Activated T-helper 9 cell treated with anti-CD3 and anti-CD28 coated beads, Interleukin-2, amount 50 U/mL, for 16 hours (primary cell): ENCODE measurements at places on chromosomes 3 and 15.

DNA sequence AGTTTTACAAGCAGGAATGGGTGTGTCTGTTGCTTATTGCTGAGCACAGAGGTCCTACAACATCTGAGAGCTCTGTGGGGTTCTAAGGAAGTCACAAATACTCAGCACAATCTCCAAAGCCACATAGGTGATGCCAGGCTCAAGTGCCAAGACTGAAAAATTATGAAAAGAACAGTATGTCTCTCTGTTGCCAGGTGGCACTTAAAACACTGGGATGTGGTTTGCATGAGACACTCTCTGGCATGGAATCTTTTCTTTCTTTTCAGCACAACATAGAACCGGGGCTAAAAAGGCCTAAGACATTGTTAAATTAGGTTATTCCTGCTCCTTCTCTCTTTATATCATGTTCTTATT is 127.3 kb upstream of the PRICKLE2 start:
- DNase-seq = no peak

- DNase-seq = peak; percentile 15
Observed at GRCh38 chr3:14428087-14429033, 26.0 kb downstream of the SLC6A6 start.

DNA sequence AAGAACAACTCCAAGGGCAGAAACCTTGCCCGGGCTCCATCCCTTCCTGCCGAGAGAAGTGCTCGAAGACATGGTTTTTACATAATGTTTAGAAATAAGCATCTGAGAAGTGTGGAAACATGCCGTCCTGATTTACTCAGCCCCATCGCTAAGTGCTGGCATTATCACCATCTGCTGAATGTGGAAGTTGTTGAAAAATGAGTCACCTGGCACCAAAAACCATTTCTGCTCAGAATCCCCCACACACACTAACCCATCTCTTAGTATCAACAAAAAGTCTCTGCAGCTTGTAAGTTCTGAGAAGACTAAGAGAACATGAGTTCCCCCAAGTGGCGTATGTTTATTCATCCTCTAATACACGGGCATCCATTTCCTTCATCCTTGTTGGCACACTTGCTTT is 51.0 kb upstream of the ARL8B start:
- DNase-seq = no peak

DNA sequence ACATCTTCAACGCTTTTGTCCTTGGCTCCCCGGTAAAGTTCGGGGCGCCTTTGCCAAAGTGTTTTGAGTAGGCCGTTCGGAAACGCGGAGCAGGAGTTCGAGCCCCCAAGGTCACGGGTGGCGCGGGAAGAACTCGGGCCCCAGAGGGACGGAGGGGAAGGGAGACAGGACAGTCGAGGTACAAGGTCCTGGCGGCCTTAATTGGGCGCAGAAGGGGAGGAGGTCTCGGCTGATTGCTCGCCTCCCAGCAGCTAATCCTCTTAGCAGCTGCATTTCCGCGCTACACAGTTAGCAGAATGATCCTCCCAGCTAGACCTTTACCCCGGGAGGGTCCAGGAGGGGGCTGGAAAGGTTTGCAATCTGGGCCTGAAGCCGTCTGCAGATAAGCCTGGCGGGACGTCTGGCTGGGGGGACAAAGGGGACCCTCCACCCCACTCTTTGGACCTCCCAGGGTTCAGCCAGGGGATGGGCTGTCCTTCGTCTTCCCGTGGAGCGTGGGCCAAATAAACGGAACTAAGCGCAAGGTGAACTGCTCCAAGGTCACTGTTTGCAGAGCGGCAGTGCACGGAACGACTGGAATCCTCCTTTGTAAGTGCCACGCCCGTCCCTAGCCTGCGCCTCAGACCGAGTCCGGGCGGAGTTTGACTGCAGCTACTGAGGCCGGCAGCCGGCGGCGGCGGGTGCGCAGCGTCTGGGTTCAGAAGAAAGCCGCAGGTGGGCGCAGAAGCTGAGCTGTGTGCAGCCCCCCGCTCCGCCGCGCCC is 7.2 kb downstream of the EOMES start:
- DNase-seq = no peak

DNA sequence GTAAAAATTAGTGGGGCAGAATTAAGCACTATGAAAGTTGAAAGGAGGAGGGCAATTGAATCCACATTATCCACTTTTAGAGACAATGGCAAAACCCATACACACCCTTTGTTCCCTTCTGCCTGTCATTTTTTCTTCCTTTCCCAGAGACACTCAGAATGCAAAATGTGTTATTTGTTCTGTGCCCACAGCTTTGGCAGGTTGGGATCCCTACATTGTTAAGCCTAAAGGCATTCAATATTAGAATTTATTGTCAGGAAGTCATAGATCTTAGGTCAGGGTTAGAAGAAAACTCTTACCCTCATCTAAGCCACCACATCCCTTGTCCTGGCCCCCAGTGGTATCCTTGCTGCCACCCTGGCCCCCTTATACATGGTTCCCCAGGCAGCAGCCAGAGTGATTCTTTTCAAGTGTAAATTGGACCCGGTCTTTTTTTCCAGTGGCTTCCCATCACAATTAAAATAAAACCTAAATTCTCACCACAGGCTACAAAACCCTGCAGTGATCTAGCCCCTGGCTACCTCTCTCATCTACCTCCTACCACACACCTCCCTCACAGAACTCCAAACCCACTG is 470.1 kb upstream of the ATP11B start:
- DNase-seq = no peak

- no peak for DNase-seq
Observed at GRCh38 chr3:82122554-82123345, 361.3 kb upstream of the GBE1 start.

- DNase-seq = no peak
Observed at GRCh38 chr3:124904835-124905492, 17.8 kb upstream of the ITGB5 start.

DNA sequence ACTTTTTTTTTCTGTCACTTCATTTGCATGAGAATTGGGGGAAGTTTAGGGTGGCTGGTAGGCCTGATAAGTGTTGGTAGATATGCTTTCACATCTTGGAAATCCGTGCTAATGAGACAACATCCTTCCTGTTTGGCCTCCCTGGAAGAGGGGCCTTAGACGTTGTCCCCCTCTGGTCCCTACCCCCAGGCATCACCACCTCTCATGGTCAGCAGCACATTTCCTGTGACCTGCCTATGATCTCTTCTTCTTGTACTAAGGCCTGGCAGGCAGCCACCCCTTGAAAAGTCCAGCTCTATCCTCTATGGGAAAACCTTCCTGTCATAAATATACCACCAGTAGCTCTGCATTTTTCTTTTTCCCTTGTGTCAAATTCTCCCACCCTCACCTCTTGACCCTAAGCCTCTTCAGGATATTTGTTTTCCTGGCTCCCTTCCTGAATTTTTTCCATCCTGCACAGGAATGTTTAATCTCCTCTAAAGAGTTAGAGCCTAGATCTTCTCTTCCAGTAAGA is 107.8 kb downstream of the SNRK start:
- DNase-seq = no peak

GRCh38 chr3:178491751-178492150 is 44.5 kb upstream of the KCNMB2 start:
- no peak for DNase-seq

GRCh38 chr3:52004163-52004787 is 8.6 kb upstream of the RPL29 start:
- no peak for DNase-seq

GRCh38 chr15:101120987-101121386 is 130.9 kb downstream of the CHSY1 start:
- no peak for DNase-seq

- no peak for DNase-seq
Observed at GRCh38 chr3:52889901-52890300, 7.4 kb downstream of the STIMATE start.

GRCh38 chr15:64324165-64324877 is 31.7 kb downstream of the CSNK1G1 start:
- no peak for DNase-seq

GRCh38 chr15:90645873-90646575 is 71.1 kb upstream of the BLM start:
- DNase-seq = no peak

DNA sequence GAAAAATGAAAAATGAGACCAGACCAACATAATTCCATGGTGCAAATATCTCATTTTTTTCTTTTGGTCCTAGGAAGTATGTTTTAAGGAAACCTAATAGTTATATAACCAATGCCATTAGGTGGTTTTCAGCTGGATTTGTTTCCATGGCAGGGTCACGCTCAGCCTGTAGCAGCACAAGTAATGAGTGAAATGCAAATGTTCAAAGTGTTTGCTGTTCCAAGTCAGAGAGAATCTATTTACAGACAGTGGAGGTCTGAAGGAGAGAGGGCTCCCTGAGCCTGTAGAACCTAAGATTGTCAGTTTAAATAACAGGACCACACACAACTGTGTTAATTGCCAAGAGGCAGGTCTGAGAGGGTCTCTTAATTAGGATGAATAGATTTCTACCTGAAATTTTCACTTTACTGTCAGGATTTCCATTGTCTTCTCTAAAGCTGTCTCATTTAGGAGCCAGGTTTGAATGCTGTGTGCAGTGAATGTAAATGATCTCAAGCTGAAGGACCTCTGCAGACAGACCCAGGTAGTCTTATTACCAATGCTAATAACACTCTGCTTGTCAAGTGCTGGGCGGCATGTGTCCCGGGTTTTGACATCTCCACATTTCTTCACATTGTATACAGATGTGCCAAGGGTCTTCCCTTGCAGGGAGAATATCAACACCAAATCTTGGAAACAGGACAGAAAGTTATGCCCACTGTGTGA is 317.3 kb upstream of the NECTIN3 start:
- DNase-seq = no peak

DNA sequence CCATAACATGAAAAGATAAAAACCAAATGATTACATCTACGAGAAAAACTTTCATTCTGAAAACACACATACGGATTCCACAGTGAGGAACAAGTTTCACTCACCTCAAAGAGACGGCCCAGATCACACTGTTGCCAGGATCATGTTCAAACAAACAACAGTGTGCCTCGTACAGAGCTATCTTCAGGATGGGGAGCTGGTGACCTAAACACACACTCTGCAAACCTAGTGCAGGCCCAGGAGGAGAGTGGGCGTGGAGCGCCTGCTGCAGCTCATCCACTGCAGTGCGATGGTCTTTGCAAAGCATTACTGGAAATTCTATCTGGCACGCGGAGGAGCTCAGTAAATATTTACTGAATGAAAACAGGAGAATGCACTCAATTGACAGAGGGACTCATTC is 38.5 kb downstream of the TAMM41 start:
- DNase-seq = no peak

- DNase-seq = no peak
Observed at GRCh38 chr3:48738926-48739616, 22.1 kb upstream of the IP6K2 start.

DNA sequence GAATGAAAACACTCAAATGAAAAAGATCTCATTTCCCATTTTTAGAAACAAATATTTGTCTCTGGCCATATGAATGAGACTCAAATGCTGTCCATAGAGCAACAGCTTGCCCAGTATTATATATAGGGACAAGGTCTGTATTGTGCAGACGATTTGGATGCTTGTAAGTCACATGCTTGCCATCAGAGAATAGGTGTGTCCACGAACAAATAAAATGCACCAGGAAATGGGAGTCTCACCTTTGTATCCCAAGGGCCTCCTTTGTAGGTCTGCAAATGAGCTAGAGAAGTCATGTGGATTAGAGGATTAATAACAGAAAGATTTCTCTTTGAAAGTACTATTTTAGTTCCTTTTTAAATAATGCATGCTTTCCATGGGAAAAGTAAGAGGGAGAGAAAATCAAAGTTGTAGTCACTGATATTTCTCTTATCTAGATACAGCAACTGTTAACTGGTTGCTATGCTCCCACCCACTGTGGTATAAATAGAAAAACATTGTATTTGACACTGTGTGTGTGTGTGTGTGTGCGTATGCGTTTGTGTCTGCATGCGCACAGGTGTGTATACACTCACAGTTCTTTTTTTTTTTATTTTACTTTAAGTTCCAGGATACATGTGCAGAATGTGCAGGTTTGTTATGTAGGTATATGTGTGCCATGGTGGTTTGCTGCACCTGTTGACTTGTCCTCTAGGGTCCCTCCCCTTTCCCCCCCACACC is 383.4 kb upstream of the ARRDC4 start:
- DNase-seq = no peak

DNA sequence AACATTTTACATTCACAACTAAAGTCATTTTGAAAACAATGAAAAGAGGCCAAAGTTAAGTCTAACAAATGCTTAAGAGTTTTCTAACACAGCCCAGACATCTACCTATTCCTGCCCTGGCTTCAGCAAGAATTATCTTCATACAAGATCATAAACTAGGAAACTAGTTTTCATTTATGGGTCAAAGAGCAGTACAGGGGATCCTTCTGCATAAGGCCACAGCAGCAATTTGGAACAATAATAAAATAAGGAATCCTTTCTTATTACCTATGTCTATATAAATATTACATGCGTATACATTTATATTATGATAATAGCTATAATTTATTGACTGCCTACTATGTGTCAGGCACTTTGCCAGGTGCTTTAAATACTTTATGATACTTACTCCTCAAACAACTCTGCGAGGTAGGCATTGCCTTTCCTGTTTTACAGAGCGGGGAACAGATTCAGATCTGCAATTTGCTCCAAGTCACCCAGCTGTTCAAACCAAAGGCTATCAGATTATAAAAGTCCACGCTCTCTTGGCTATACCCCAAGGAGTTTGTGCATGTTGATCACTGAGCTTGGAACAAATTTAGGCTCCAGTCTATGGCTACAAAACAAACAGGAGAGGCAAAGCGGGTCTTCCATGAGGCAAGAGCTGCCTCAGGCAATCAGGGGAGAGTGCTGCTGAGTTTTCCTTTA is 196.4 kb downstream of the RORA start:
- DNase-seq = no peak

DNA sequence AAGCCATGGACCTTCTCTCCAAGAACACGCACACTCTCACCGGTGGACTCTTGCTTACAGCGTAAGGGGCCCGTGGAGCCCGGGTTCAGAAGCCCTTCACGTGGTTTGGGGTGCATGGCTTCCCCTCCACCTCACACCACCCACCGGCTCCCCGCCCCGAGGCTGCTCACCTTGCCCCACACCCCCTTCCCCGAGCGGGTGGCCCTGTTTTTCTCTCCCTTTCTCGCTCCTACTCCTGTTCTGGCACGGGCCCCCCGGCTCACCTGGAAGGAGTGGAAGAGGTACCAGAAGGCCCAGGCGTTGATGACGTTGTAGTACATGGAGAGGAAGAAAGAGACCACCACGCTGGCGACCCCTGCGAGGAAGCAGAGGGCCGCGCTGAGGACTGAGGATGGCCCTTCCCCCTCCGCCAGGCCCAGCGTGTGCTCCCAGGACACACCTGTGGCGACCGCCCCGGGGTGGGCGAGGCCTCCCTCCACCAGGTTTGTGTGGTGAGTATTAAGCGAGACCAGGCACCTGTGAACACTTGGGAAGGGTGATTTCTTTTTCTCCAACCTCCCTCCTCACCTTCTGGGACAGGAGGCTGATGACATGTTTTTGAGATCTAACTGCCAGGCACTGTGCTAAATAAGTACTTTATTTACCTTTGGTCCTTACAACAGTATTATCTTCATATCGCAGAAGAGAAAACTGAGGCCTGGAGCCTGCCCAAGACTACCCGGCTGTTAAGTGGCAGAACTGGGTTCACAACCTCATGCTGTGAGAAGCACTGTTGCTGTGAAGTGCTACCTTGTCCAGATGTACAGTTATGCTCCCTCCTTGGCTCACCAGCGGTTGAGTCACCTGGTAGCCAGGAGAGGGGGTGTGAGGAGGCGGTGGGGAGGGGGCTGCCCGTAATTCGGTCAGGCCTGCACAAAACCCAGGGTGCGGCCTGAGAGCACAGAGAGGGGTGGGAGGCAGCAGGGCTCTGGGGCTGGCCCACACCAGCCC is 16.3 kb downstream of the SLC6A20 start:
- DNase-seq = no peak
